ENCODE measurements at places on chromosomes 2 and 18. TPM values are rescaled to one million over a fixed set of nuclear protein-coding genes. Genes with fewer than 3 reads are reported as not detected.

The CXCR1 gene
- not detected for total RNA-seq

The SUPT7L gene
- total RNA-seq = 29.3 TPM

The LHCGR gene
- total RNA-seq = not detected

The SLC30A3 gene
- 2.3 TPM for total RNA-seq

The SERPINB11 gene
- total RNA-seq = not detected

The TMEM198 gene
- total RNA-seq = 5.8 TPM

The KYNU gene
- 44.5 TPM for total RNA-seq

The NAT8 gene
- not detected for total RNA-seq

The TRIM54 gene
- total RNA-seq = 8.2 TPM
